T-helper 17 cell (primary cell): ENCODE measurements at places on chromosomes 12 and 14. TPM values are rescaled to one million over a fixed set of nuclear protein-coding genes. Genes with fewer than 3 reads are reported as not detected.

GRCh38 chr14:72247896-72248465 is 315.8 kb downstream of the RGS6 start:
- DNase-seq: no peak
- H3K27ac ChIP-seq: no peak overlapping the region
- no peaks in the 10 kb centered on the region for H3K36me3 ChIP-seq
- H3K4me3 ChIP-seq: no peak overlapping the region

DNA sequence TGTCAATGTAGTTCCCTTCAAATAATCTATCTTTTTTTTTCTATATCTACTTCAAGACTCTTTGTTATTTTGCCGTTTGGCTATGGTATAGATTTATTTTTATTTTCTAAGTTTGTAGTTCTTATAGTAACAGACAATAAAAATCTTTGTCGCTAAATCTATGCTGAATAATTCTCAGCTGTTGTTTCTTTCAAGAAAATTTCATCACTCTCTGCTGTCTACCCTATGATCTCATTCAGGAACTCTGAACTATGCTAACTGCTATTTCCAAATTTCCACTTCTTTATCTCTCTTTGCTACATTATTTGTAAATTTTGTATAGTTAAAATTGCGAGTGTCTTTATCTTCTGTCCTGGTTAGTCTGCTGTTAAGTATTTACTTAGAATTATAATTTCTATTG is 353.6 kb downstream of the LRFN5 start:
- no peaks in the 10 kb centered on the region for H3K4me1 ChIP-seq
- H3K4me3 ChIP-seq: no peak overlapping the region
- no peak for DNase-seq
- no peaks in the 10 kb centered on the region for H3K27me3 ChIP-seq

DNA sequence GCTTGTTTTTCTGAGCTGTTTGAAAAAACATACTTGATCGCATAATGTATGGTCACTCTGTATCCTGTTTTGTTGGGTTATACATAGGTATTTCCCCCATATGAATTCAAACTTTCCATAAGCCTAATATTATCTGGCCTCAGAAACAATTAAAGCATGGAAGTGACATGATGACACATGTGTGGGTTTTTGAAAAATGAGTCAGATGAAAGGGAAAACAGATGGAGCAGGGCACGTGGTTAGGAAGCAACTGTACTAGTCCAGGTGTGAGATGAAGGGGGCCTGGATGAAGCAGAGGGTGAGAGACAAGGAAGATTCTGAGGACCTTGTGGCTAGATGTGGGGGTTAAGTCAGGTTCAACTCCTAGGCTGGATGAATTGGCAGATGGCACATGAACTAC is 92.7 kb upstream of the DNM1L start:
- H3K27ac ChIP-seq: no peak overlapping the region
- H3K27me3 ChIP-seq: peaks cover 5% of the 10 kb centered on the region
- H3K36me3 ChIP-seq: peaks cover 2% of the 10 kb centered on the region
- no peak for DNase-seq

- H3K36me3 ChIP-seq: no peaks in the 10 kb centered on the region
- peaks cover 27% of the 10 kb centered on the region for H3K27me3 ChIP-seq
- no peak for DNase-seq
- H3K4me1 ChIP-seq: peaks cover 3% of the 10 kb centered on the region
- no peak overlapping the region for H3K4me3 ChIP-seq
- H3K27ac ChIP-seq: peak overlapping the region; percentile 21
Observed at GRCh38 chr14:21791749-21792148, 118.1 kb upstream of the OR4E1 start.

DNA sequence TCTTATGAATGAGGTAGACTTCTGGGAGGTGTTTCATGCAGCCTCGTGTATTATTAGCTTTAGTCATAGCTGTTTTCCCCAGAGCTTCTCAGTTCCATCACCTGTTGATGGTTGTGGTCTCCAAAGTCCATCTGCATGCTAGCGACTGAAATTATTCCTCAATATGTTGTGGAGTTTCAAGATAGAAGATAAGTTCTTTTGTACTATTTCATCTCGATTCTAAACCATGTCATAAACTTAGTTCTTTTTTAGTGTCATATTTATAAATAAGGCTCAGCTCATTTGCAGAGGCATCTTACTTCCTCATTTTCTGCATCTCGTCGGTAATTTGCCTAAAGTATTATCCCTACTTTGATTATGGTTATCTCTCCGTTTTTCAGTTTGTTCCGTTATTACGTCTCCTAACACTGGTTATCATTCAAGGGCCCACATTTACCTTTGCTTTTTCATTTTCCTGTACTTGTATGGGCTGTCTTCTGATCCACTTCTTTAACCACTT is 119.1 kb downstream of the ITPR2 start:
- peaks cover 12% of the 10 kb centered on the region for H3K36me3 ChIP-seq
- H3K4me3 ChIP-seq: no peak overlapping the region
- DNase-seq: no peak
- H3K27me3 ChIP-seq: no peaks in the 10 kb centered on the region

The MGAT4C gene
- total RNA-seq: not detected

- H3K4me1 ChIP-seq: peaks cover 9% of the 10 kb centered on the region
- peak overlapping the region; percentile 28 for H3K4me3 ChIP-seq
- peak overlapping the region; percentile 4 for H3K27ac ChIP-seq
- no peaks in the 10 kb centered on the region for H3K27me3 ChIP-seq
Observed at GRCh38 chr12:74890237-74890599, 319.4 kb downstream of the KCNC2 start.

DNA sequence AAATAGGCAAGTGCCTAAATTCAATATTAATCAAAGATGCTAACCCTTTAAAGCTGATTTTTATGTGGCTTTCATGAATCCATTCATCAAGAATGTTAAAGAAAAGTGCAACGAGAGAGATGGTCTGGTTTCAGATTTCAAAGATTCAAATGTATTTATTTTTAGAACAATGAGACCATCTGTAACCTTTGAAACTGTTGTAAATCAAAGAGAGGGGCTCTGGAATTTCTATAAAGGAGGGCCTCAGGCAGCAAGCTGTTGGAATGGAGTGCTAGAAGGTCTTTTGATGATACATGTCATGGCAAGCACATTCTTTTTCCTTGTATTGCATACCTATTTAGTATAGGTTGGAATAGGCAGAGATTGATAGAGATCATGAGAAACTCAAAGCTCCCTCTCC is 433.0 kb downstream of the LRIG3 start:
- H3K4me1 ChIP-seq: no peaks in the 10 kb centered on the region
- no peaks in the 10 kb centered on the region for H3K36me3 ChIP-seq
- H3K4me3 ChIP-seq: no peak overlapping the region
- H3K27me3 ChIP-seq: peaks cover 8% of the 10 kb centered on the region

The SERPINA3 gene
- not detected for total RNA-seq

The OR4Q2 gene
- not detected for total RNA-seq

DNA sequence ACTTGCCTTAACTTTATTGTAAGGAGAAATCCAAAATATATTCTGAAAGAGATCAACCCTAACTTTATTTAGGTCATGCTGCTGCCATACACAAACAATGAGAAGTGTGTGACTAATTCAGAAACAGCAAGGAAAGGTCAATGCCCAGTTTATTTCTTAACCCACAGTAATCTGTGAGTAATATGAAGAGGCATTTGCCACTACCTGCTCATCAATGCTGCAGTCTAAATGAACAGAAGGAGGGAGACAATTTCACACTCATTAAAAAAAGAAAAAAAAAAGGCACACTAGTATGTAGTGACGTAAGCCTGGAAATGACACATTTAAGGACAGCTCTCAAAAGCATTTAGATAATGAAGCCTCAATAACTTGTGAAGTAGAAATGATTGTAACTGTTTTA is 90.5 kb upstream of the FOXN3 start:
- H3K36me3 ChIP-seq: no peaks in the 10 kb centered on the region
- H3K27me3 ChIP-seq: no peaks in the 10 kb centered on the region
- H3K27ac ChIP-seq: no peak overlapping the region
- H3K4me3 ChIP-seq: no peak overlapping the region

GRCh38 chr12:76719171-76720041 is 44.5 kb upstream of the ZDHHC17 start:
- H3K27ac ChIP-seq: no peak overlapping the region
- H3K36me3 ChIP-seq: no peaks in the 10 kb centered on the region
- no peak for DNase-seq
- peaks cover 11% of the 10 kb centered on the region for H3K27me3 ChIP-seq
- H3K4me3 ChIP-seq: no peak overlapping the region

- peaks cover 9% of the 10 kb centered on the region for H3K4me1 ChIP-seq
- H3K36me3 ChIP-seq: peaks cover 4% of the 10 kb centered on the region
- H3K4me3 ChIP-seq: no peak overlapping the region
- peaks cover 90% of the 10 kb centered on the region for H3K27me3 ChIP-seq
- no peak for DNase-seq
Observed at GRCh38 chr12:120361506-120362208, 7.3 kb downstream of the MSI1 start.

The FAM186B gene
- total RNA-seq: 0.37 TPM

DNA sequence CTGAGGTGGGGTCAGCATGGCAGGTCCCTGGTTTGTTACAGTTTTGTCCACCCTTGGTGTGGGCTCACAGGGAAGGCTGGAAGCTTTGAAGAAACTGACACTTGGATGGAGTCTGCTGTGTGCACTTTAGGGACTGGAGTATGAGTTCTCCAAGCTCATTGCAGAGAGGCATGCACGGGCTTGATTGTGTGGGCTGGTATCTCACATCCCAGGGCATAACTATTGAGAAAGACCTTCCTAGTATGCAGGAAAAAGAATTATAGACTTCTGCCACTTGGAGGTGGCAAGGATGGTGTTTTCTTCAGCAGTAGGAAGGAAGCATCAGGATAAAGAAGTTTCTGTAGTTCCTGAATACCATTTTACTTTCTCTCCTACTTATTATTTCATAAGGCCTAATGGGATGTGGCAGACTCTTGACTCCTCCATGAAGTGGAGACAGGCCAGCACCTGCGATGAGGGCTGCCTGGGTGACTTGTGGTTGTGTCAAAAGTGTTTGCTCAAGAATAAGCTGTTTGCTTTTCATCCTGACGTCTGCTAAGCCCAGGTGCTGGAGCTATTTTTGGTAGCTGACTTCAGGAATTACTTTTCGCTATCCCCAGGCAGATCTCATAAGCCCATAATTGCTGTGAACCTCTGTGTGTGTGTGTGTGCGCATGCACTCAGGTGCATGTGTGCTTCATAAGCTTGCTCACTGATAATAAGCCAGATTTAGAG is 125.8 kb downstream of the KTN1 start:
- H3K4me1 ChIP-seq: no peaks in the 10 kb centered on the region
- H3K27me3 ChIP-seq: no peaks in the 10 kb centered on the region
- H3K4me3 ChIP-seq: no peak overlapping the region
- no peak for DNase-seq
- peaks cover 2% of the 10 kb centered on the region for H3K36me3 ChIP-seq

- peak overlapping the region; percentile 98 for H3K27ac ChIP-seq
- no peaks in the 10 kb centered on the region for H3K36me3 ChIP-seq
- H3K4me1 ChIP-seq: peaks cover 60% of the 10 kb centered on the region
- H3K27me3 ChIP-seq: no peaks in the 10 kb centered on the region
Observed at GRCh38 chr12:49675137-49675536, 32.1 kb downstream of the FMNL3 start.

GRCh38 chr12:4044736-4045730 is 171.8 kb upstream of the PARP11 start:
- peaks cover 9% of the 10 kb centered on the region for H3K4me1 ChIP-seq
- DNase-seq: no peak
- no peak overlapping the region for H3K4me3 ChIP-seq
- H3K27ac ChIP-seq: no peak overlapping the region
- H3K36me3 ChIP-seq: peaks cover 8% of the 10 kb centered on the region

GRCh38 chr12:117039891-117040309 is 59.3 kb downstream of the TESC start:
- no peaks in the 10 kb centered on the region for H3K4me1 ChIP-seq
- no peak overlapping the region for H3K27ac ChIP-seq
- no peaks in the 10 kb centered on the region for H3K36me3 ChIP-seq
- no peak for DNase-seq
- no peak overlapping the region for H3K4me3 ChIP-seq

GRCh38 chr14:26925876-26926584 is 328.2 kb upstream of the NOVA1 start:
- no peaks in the 10 kb centered on the region for H3K36me3 ChIP-seq
- no peak overlapping the region for H3K4me3 ChIP-seq
- no peaks in the 10 kb centered on the region for H3K4me1 ChIP-seq
- no peak overlapping the region for H3K27ac ChIP-seq
- no peak for DNase-seq
- H3K27me3 ChIP-seq: no peaks in the 10 kb centered on the region

The AMN gene
- total RNA-seq: 2.3 TPM

The HNRNPC gene
- total RNA-seq: 580 TPM

DNA sequence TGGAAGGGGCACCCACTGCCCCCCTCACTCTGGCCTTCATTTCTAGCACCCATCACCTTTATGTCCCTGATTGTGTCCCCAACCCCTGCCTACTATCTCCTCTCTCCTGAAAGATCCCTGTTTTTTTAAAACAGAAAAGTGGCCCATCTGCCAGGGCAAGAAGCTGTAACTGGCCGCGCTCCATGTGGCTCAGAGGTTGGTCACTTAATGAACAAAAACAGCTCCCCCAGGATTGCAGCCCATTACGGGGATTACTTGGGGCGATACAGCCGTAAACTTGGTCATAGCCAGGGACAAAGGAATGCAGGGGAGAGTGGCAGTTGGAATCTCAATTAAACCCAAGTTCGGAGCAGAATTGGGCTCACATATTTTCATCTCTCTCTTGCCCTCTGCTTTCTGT is 34.8 kb upstream of the VSX2 start:
- DNase-seq: no peak
- H3K4me3 ChIP-seq: no peak overlapping the region
- H3K4me1 ChIP-seq: no peaks in the 10 kb centered on the region
